Activated T-cell treated with anti-CD3 and anti-CD28 coated beads, Interleukin-2, amount 50 U/mL, for 24 hours (primary cell): ENCODE measurements at places on chromosomes 11 and 22.

DNA sequence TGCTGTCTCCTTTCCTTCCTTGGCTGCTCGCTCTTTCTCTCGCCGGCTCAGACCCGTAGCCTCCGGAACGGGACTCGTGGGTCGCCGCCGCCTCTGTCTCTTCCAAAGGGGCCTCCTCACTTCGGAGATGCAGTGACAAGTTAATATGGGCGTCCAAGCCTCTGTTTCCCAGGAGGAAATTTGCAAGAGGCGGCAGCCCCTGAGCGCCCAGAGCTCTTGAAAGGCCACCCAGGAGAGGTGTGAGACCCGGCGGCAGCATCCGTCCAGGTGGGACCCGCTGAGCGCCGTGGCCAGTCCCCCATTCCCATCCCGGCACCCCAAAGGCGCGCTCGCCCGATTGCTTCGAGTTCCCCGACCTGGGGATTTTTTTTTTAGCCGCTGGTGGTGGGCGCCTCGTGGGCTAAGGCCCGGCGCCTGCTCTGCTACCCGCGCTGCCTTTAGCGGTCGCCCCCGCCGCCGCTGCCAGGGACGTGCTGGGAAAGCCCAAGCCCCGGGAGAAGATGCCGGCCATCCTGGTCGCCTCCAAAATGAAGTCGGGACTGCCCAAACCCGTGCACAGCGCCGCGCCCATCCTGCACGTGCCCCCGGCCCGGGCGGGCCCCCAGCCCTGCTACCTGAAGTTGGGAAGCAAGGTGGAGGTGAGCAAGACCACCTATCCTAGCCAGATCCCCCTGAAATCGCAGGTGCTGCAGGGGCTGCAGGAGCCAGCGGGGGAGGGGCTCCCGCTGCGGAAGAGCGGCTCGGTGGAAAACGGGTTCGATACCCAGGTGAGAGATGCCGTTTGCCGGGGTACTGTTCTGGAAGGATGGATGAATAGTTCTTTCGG, 772 bp downstream of the NAV2 start:
- peak; percentile 37 for DNase-seq

GRCh38 chr11:106679581-106679980, 338.7 kb downstream of the GUCY1A2 start:
- no peak for DNase-seq

DNA sequence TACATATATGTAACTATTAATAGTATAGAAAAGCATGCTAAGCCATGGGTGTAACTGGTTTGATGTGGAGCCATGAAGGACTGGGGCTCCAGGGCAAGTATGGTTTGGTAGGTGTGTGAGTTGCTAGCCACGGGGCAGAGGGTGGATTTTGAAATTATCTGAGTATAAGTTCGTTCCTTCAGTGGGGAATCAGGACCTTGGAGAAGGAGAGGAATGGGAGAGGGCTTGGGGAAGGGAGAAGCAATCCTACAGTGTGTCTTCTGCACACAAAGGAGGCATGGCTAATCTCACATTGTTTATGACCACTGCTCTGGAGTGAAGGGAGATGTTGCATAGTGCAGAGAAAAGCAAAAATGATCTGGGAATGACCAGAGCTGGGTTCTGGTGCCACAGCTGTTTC, 127.8 kb upstream of the CADM1 start:
- DNase-seq: no peak

DNA sequence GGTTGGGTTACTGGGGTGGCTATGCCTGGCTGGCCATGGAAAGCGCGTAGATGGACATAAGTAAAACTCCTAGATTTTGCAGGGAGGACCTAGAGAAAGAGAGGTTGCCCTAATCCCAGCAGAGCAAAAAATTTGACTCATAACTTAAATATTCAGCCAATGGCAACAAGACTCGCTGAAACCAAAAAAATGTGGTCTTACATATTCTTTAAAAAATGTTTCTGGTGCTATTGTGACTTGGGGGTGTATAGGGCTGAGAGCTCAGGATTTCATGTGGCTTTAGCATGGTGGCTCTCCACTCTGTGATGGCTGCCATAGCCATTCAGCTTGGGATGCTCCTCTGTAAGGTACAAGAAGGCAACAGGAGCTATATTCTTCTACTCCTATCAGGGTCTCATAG, 27.2 kb upstream of the PDGFD start:
- no peak for DNase-seq

- DNase-seq: no peak
Observed at GRCh38 chr22:44729391-44730021, 22.9 kb upstream of the ARHGAP8 start.

DNA sequence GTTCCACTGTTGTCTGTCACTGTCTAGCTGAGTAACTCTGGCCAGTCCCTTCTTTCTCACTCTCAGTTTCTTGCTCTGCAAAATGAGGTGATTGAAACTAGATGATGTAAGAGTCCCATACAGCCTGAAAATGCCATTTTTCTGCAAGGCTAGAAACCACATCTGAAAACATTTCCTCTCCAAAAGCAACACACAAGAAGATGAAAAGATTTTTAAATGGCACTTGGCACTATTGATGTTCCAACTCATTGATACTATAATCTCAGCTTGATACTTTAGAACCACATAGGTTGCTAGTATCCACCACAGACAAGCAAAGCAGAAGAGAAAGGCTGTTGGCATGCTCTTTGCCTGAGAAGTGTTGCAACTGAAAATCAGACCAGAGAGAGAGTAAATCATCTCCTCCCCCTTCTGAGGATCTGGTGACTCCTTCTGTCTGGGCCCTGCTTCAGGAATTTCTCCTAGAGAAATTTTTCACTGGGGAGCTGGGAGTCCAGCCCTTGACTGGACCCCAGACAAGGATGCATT, 1217.9 kb downstream of the LRRC4C start:
- no peak for DNase-seq

DNA sequence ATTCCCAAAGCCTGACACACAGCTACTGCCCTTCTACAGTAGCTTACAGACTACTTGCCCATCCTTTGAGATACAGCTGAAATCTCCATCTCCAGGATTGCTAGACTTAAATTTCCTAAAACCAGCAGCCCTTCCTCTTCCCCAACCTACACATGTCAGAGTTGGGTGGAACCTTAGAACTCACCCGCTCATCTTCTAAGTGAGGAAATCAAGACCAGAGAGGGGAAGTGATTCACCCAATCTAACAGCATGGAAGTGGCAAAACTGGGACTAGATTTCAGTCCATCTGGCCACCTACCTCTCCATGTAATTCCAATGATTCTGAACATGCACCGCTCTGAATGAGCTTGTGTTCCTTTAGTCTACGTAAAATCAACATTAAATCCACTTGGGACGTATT, 1.0 kb upstream of the TMEM86A start:
- no peak for DNase-seq

DNA sequence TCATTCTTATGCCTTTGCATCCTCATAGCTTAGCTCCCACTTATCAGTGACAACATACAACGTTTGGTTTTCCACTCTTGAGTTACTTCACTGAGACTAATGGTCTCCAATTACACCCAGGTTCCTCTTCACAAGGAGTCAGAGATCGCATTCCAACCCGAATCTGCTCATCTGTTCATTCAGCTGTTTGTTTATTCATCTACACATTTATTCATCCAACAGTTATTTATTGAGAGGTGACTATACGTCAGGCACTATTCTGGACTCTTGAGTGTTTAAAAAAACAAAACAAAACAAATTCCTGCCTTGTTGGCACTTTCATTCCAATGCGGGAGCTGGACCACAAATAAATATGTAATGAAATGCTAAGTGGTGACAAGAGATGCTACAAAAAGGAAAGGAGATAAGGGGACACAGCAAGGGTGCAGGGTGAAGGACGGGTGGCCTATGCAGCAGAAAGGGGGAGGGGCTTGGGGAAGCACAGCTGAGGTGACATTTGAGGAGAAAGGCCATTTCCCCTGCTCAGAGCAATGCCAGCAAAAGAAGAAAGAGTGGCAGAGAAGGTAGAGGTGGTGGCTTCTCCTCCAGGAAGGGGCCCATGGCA, 393.8 kb upstream of the SYN3 start:
- DNase-seq: no peak

DNA sequence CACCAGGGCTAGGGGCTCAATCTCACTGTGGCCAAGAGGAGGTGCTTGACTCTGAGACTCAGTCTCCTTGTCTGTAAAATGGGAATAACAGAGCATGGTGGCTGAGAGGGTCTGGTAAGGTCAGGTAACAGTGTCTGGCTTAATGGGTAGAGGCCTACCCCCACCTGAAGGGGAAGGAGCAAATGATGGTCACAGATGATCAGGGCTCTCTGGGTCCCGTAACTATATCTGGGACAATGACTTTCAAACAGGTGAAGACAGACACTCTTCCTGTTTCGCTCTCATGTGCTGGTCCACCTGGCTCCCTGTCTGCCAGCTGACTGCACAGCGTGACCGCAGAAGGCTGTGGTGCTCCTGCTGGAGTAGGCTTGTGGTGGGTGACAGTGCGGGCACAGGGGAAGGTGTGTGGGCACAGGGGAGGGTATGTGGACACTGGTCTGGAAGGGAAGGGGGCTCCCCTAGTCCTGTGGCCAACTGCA, 4.0 kb downstream of the A4GALT start:
- no peak for DNase-seq

GRCh38 chr11:121426476-121427399, 25.4 kb upstream of the SORL1 start:
- peak; percentile 76 for DNase-seq

DNA sequence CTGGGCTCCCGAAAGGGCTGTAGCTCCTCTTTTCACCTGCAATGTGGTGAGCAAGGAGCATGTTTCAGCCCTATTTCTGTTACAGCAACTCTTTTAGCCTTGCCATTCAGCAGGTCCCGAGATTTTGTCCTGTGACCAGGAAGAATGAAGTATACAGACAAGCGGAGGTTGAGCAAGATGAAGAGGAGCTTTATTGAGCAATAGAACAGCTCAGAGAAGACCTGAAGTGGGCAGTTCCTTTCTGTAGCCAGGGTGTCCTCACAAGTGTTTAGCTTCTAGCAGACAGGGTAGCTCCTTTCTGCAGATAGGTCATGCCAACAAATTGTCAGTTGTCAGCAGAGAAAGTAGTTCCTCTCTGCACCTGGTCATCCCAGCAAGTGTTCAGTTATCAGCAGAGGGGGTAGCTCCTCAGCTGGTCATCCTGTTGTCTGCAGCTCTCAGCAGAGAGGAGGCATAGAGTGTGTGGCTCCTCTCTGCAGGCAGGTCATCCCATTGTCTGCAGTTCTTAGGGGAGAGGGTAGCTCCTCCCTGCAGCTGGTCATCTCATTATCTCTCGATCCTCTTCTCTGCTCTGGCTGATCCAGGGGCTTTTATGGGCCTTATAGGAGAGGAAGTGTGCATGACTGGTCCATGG, 5.4 kb upstream of the OR56A4 start:
- no peak for DNase-seq

- DNase-seq: no peak
Observed at GRCh38 chr11:35791088-35791958, 128.7 kb downstream of the TRIM44 start.

DNA sequence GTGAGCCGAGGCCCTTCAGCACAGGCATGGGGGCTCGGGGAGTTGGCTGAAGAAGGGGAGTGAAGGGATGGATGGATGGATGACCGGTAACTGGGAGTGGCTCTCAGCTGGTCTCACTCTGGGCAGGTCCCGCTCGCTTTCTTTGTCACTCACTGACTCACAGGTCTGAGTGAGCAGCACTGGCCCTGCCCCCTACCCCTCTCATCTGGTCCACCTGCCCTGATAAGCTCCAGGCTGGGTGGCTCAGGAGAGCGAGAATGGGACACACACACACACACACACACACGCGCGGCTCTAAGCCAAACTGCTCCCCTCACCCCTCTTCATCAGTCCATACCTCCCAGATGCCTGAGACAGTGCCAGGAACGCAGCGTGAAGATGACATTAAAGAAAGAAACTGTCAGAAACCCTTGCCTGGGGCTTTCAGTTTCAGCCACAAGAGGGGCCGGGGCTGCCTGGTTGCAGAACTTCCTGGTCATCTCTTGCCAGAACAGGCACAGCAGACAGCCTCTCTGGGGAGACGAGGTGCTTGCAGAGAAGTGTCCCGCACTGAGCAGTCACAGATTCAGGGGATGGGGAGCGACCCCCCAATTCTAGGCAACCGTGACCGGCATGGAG, 16.5 kb upstream of the SHISAL1 start:
- no peak for DNase-seq

GRCh38 chr11:45543081-45543480, 122.3 kb downstream of the CHST1 start:
- DNase-seq: no peak

DNA sequence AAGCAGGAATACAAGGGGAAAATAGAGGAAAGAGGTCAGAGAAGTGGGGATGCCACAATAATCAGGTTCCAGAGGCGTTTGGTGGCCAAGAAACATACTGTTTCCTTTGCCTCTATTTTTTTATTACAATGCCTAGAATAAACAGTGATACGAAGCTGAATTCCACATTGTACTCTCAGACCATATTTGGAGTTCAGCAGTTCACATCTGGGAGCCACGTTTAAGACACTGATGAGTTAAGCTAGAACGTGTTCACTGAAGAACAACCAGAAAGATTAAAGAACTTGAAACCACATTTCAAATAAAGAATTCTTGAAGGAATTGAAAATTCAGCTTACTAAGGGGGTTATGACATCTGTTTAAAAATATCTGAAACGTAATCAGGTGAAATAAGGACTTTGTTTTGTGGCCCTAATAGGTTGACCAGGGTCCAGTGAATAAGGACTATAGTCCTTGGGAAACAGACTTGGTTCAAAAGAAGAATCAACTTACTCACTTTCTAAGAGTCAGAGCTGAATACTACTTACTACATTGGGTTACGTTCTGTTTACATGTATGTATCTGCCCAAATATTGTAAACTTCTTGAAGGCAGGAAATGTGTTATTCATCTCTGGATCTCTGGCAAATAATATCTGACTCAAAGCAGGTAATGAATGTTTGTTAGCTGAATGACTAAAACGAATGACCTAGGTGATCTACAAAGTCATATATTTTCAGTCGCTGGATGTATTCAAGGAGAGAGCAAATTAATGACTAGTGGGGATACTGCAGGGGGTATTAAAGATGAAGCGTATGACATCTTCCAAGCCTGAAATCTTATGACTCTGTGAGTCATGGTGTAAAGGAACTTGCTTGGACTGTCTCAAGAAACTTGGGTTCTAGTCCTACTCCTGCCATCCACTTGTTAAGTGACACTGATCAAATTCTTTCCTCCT, 247.0 kb upstream of the NARS2 start:
- DNase-seq: no peak

DNA sequence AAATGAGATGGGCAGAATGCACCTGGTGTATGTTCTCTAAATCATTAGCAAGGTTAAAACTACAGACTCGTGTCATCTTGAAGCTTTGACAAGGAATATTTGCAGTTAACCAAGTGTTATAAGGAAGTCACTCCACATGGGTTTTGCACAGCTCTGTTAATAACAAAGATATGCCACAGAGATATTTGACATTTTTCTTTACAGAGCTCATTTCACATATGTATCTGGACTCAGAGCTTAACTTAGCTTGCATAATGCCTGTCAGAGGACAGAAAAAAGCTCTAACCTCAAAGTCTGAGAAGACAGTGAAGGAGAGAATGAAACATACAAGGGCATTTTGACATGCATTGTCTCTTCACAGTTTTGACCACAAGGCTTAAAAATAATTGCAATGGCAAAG, 105.5 kb downstream of the C11orf87 start:
- no peak for DNase-seq

DNA sequence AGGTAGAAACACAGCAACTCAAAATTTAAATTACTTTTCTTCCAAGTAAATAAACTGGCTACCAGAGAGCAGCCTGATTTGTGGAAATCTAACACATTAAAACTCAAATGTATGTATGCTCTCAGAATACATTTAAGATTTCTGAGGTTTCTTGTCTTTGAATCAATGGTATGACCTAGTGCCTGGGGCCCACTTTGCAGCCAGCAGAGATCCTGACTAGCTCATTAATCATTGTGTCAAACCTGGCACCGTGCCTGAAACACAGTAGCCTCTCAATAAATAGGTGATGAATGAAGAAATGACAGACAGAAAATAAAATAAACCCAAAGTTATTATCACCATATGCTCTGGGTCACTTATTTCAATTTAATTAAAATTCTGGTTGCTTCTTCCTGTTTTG, 176.2 kb upstream of the FAT3 start:
- no peak for DNase-seq
